AML-193 (cell line): ENCODE measurements at places on chromosomes 13 and 19.
A peak's percentile ranks its signal among the peaks of the same experiment; 100 is the strongest.

GRCh38 chr19:55467236-55468053 is 2.9 kb upstream of the C19orf85 start:
- DNase-seq, result peak; percentile 60

GRCh38 chr19:56147307-56147706 is 6.2 kb downstream of the ZNF444 start:
- DNase-seq, result no peak

GRCh38 chr19:35851213-35852028 is 883 bp downstream of the NPHS1 start:
- DNase-seq, result no peak

DNA sequence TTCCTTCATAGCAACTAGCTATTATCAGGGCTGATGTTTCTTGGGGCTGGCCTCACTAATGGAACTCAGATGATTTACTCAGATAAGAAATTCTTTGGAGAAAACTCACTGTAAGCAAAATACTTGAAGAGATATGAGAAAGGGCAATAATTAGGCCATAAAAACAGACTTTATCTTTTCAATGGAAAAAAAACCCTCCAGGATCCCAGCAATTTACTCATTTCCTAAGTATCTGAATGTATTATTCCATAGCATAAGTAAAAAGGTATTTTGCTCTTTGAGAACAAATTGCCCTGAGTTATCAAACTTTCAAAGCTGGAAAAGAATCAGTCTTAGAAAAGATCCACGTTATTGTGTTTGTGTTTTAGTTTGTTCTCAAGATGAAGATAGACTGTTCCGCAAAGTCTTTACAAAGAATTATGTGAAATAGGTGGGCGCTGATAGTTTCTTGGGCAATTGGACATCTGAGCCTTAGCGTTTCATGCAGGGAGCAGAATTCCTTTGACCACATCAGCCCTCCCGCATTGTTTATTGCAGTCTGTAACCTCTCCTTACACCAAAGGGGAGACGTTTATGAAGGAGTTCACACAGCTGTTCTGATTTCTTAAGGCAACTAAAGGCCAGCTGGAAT is 29.1 kb upstream of the CSNK1A1L start:
- DNase-seq, result no peak

GRCh38 chr13:81171065-81171647 is 830.2 kb upstream of the SPRY2 start:
- DNase-seq, result peak; percentile 47

DNA sequence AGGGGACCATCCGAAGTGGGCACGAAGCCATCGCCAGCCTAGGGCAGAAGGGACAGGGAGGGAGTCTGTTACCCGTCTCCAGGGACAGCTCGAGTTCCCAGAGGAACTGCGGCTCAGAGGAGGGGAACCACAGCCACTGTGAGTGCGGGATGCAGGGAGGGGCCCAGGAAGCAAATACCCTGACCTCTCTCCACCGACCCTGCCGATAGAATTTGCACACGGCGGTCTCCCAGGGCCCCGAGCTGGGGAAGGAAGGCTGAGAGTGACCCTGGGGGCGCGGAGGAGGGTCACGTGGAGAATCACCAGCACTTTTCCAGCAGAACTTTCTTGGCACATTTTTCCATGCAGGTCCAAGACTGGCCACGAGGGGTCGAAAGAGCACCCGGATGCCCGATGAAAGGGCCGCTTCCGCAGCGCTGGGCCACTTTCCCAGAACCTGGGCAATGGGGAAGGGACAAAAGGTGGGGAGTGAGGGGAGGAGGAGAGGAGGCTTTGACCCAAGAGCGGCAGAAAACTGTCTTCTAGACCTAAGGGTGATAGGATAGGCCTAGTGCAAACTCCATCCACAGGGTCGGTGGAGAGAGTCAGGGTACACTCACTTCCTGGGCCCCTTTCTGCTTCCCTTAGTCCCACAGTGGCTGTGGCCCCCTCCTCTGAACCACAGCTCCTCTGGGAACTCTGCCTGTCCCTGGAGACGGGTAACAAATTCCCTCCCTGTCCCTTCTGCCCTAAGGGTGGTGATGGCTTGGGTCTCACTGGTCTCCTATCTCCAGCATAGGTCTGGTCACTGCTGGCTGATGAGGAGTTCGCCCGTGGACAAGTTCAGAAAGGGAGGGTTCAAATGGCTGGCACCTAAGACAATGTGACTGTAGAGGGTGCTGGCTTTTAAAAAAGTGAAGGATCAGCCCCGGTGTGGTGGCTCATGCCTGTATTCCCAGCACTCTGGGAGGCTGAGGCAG is 5.3 kb upstream of the GPR4 start:
- DNase-seq, result no peak

- DNase-seq, result no peak
Observed at GRCh38 chr13:76994281-76994680, 2.4 kb downstream of the CLN5 start.

DNA sequence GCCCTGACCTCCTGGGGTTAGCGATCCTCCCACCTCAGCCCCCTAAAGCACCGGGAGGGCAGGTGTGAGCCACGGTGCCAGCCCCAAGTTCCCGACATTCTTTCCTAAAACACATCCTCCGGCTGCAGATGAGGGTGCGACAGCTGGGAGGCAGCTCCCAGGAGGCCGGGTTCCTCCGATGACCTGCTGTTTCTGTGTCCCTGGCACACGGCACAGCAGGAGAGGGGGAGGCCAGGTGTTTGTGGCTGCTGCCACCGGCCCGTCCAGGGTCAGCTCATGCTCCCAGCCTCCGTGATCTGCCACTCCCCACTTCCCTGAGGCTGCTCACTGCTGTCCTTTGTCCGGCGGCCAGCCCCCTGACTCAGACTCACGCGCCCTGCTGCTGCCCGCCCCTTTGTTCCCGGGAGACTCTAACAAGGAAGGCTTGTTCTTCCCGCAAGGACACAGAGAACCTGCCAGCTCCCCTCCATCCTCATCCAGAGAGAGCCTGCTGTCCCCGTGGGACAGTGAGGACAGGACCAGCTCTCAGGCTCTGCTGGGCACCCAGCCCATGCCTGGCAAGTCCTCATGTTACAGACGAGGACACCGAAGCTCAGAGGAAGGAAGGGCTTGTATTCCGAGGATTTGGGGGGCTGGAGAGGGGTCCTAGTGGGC is 10.6 kb upstream of the MADCAM1 start:
- no peak for DNase-seq

- DNase-seq, result peak; percentile 61
Observed at GRCh38 chr13:76822698-76823267, 63.4 kb downstream of the KCTD12 start.

DNA sequence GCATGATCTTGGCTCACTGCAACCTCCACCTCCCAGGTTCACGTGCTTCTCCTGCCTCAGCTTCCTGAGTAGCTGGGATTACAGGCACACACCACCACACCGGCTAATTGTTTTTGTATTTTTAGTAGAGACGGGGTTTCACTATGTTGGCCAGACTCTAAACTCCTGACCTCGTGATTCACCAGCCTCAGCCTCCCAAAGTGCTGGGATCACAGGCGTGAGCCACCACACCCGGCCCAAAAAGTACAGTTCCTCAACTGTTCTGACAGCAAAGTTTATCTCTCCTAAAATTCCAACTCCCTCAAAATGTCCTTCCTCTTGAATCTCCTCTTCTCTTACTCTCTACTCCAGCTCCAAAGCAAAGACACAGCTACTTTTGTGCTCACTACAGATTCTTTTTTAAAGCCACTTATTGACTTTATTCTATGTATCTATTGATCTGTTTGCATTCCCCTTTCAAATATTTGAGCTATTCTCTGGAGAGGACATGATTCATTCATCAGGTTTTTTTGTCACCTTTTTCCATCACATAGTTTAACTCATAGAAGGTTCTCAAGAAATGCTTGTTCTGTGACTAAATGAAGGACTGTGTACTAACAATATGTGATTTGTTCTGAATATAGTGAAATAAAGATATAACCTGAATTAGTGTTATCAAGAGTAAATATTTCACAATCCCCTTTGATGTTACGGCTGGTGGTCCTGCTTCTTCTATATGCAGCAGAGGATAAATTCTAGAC is 142.2 kb downstream of the TBC1D4 start:
- DNase-seq, result no peak

GRCh38 chr19:30150626-30151025 is 208.6 kb downstream of the URI1 start:
- no peak for DNase-seq

DNA sequence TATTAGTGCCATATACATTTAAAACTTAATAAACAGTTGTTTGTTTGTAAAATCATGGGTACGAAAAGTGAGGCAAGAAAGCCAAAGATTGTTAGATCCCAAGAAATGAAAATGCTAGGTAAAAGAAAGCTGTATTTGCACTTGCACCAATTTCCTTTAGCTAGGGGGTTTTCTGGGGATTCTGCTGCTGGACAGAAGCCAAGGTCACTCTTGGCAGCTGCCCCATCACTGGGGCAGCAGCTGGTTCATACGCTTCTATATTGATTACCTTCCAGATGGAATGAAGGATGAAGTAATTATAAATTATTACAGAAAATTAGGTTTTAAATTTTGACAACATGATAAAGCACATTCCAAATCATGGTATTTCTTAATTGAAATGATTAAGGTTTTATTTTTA is 127.4 kb downstream of the SLITRK5 start:
- no peak for DNase-seq

GRCh38 chr19:40745402-40745780 is 4.9 kb downstream of the ACTMAP start:
- no peak for DNase-seq

- no peak for DNase-seq
Observed at GRCh38 chr19:31232871-31233270, 116.4 kb downstream of the TSHZ3 start.

- no peak for DNase-seq
Observed at GRCh38 chr13:79727086-79727485, 246.1 kb downstream of the NDFIP2 start.

DNA sequence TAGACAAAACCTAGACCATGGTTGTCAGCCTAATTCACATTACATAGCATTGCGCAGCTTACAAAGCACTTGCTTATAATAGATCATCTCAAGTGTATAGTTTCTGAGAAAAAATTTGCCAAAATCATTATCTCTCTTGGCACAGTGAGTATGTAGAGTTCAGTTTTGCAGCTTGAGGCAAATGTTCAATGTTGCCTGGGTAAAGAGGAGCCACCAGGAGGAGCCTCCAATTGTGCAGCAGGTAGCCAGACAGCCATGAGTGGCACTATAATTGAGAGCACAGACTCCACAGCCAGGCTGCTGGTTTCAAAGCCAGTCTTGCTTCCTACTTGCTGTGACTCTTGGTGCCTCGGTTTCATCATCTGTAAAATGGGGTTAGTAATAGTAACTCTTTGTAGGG is 24.0 kb upstream of the OLFM4 start:
- DNase-seq, result no peak

- peak; percentile 81 for DNase-seq
Observed at GRCh38 chr19:10505583-10506229, 2.5 kb upstream of the KEAP1 start.

DNA sequence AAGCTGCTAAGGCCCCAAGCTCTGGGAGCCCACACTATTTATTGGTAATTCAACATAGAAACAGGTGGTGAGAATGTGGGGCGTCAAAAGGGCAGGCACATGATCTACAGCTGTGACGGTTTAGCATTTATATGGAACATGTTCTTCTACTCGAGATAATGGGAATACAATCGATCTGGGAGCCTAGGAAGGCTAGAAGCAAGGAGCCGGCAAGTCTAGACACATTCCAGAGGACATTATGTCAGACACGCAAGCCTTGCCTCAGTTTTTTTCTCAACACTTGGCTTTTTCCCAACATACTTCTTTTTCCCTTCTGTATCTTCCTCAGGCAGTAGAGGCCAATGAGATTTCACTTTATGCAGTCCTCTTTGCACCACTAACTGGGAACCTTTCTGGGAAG is 315.7 kb upstream of the SLITRK5 start:
- DNase-seq, result no peak

DNA sequence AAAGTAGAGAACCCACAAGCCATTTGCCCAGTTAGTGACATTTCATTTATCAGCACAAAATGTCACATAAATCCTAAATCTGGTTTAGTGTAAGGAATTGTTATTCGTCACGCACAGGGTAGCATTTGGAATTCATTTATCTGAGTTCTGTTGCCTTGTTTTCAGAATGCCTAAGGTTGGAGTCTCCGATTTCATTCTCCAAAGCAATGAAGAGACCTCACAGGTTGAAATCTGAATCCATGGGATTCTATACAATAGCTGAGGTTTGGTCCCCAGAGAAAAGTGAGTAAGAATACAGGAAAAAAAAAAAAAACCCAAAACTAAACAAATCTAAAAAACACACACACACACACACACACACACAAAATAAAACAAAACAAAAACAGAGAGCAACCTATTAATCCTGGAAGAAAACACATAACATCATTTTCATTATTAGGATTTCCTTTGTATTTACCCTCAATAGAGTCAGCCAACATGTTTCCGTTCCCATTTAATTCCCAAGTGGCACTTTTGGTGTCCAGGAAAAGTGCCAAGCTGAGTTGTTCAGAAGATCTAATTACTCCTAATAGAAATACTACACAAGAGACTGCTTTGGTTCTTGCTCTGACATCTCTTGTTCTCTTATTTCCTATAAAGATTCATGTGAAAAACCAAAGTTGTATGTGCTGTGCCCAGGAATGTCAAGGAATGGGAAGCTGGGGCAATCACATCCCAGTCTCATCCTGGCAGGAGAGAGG is 36.2 kb upstream of the LRCH1 start:
- no peak for DNase-seq

GRCh38 chr19:55543567-55543966 is 1.8 kb downstream of the SBK3 start:
- no peak for DNase-seq

DNA sequence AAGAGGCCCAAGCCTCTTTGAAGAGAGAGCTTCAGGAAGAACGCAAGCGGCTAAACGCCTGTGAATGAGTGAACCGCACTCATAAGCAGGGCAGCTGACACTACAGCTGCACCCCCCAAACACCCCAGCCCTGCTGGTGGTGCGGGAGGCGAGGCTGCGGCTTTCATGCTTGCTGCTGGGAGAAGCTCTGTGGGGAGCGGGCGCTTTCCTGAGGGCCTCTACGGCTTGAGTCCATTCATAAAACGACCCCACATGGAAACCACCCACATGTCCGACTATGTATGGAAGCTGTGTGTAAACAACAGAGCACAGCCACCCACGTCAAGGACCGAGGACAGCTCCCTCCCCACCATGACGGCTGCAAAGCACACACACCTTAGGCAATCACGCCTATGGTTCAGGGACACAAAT is 5.5 kb downstream of the AP3D1 start:
- DNase-seq, result no peak

DNA sequence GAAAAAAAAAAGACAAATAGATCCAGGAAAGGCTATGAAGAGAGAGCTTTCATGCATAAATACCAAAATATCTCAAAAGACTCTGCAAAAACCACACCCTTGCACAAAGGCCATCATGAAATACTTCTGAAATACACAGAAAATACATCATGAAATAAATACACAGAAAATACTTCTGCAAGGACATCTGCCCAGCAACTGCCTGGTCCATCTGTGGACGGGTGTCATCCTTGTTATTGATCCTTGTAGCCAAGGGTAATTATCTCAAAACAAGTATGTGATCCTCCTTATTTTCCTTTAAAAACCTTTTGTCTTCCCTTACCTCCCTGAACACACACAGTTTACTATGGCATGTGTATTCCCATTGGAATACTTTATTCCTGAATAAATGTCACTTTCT is 6.9 kb downstream of the USPL1 start:
- no peak for DNase-seq
